Stimulated activated CD4-positive, alpha-beta T cell treated with anti-CD3 and anti-CD28 coated beads, Interleukin-4, amount 100 ng/mL, for 24 hours (primary cell): ENCODE measurements at places on chromosomes 3 and 15.

GRCh38 chr15:86756688-86757087, 677.0 kb downstream of the AGBL1 start:
- no peak for DNase-seq

DNA sequence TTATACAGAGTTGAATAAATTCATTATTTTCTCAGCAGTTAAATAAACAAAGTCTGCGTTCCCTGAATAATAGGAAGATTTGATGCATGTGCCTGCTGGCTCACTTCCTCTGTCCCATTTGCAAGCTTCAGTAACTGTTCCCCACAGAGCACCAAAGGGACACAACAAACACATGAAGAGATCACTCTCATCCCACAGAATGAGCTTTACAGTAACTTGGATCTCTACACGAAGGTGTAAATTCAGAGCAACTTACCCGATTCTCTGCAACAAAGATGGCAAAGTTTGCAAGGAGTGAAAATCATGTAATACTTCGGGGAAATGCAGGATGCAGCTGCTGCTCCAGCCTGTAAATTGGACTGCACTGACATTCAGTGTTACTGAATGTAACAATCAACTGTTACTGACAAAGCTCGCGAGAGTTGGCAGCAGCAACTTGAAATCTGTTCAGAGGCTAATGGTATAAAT, at the start of gene BCHE:
BCHE (minus strand) TSS at position 366 of the 468 bp plus-strand sequence. CDS start 6,390 bp downstream, outside the sequence.
- DNase-seq, result no peak

- DNase-seq, result no peak
These were observed 12.5 kb upstream of the B3GALNT1 start for GRCh38 chr3:161117646-161118045.

GRCh38 chr3:190001426-190001825, 119.3 kb downstream of the P3H2 start:
- DNase-seq, result no peak

DNA sequence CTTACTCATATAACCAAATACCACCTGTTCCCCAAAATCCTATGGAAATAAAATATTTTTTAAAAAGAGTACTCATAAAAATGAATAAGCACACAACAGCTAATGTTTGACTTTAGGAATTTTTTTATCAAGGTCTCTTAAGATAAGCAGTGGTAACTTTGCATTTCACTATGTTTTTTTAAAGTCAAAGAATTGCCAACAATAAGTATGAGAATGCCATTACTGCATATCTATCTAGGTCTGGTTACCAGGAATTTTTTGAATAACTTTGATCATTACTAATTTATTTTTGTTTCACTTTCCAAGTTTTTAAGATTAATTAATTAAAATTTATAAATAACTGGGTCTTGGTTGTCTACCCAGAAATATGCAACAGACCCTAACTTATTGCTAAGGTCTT, 41.5 kb downstream of the PLSCR4 start:
- DNase-seq, result no peak

DNA sequence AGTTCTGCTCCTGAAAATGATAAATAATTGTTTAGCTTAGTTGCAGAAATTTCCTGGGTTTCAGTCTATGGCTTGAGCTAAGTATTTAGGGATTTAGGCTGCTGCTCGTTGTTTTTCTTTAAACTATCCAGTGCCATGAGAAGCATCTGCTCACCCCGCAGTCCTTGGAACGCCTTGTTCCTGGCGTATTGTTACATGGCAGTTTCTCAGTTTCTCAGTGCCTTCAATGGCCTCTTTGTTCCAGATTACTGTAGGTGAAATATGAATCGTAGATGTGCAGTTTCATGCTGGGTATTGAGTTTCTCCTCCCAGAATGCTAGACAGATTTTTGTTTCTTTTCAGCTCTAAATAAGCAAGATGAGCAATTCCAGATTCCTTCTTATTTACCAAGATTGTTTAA, 269.5 kb upstream of the GBE1 start:
- no peak for DNase-seq

GRCh38 chr15:88574077-88574476, 27.6 kb upstream of the DET1 start:
- DNase-seq, result no peak

- no peak for DNase-seq
These were observed 27.2 kb downstream of the WNT7A start for GRCh38 chr3:13852638-13853009.

DNA sequence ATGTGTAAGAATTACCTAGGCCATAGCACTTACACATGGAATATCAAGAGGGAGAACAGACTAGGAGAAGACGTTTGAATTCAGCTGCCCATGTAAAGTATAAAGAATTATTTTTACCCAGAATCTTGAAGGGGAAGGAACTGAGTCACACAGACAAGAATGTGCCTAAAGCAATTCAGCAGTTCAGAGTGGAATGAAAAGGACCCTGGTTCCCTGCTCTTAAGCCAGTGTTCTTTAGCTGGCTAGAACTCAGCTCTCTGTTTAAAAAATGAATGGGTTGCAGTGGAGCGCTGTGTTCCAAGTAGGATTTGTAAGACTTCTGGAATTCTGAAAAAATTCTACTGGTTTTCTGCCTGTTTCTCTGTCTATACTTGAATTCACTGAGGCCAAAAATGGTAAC, 440.2 kb downstream of the LPP start:
- no peak for DNase-seq
